ENCODE measurements at places on chromosomes 4 and X.

GRCh38 chrX:21939906-21940305 lies 603 bp upstream of the SMS start:
- DNase-seq, result no peak

- no peak for DNase-seq
Observed at GRCh38 chrX:64792598-64793337, 183.5 kb downstream of the ZC4H2 start.

DNA sequence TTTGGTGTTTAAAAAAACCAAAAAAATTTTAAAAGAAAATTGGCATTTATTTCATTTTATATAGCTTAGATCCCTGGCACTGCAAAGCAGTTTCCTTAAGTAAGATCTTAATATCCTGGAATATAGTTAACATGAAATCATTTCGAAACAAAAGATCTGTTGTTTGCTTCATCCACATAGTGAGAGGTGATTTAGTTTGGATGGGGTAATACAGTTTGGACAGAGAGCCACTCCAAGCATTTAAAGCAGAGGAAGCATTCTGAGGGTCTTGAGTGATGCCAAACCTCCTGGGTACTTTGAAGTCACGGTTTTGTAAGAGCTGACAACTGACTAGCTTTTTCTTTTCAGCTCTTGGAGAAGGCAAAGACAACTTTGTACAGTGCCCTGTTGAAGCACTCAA lies 28.7 kb downstream of the NOCT start:
- no peak for DNase-seq

DNA sequence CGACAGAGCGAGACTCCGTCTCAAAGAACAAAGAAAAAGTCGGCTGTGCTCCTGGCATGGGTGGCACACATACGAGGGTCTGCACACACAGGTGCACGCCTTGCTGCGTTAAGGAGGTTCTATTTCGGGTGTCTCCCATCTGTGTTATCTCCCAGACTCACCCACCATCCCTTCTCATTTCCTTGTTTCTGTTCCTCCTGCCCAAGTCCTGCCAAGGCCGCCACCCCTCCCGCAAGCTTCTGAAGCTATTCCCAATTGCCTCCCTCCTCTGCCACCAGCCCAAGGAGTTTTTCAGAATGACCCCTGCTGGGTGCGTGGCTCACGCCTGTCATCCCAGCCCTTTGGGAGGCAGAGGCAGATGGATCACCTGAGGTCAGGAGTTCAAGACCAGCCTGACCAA lies 6.0 kb upstream of the IL3RA start:
- DNase-seq, result no peak

DNA sequence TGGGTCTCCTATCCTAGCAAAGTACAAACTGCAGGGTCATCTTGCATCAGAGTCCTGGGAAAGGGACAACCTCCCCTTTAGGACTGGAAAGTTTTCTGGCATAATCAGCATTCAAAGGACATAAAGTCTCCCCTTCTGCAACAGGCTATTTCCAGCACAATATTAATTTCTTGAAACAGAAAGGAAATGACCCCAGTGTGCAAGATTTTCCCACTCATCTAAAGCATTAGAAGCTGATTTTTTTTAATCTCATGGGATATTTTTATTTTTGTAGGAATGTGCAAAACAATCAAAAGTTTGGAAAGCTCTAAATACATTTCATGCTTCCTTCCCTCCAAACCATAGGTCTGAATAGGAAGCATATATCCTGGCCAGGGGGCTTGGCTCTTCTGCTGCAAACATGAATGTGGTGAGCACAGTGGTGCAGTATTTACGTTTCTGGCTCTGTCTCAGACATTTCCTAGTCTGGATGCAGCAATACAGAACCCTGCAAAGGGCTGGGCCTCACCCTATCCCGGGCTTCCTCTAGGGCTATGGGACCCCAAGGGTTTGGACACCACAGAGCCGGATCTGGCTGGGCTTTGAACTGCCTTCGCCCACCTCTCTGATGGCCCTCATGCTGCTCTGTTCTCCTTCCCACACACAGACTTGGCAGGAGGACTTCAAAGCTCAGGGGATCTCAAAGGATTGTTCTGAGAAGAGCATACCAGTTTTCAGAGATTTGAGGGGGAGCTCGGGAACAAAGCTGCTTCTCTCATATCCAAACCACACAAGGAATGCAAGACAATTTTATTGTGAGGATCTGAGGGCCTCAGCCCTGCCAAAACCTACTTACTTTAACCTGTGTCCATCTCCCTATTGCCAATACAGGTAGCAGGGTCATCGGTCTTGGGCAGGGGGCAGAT lies 64.9 kb downstream of the POLR2B start:
- no peak for DNase-seq

DNA sequence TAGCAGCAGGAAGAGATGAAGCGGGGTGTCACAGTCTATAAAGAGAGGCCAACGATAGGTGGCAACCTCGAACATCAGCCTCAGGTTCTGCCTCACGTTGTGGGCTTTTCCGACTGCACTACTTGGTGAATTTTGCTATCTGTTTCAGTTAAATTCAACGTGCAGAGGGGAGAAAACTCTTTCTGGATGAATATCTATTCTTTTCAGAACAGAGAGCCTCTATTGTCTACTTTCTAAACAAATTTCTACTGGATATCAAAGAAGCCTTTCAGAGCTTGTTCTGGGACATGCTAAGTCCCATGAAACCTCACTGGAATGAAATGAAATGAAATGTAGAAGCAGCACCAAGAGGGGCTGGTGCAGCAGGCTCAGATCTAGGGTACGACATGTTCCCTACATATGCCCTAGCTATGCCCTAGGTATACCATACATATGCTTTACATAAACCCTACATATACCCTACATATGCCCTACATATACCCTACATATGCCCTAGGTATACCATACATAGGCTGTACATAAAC lies 116.5 kb upstream of the TRIM2 start:
- no peak for DNase-seq

GRCh38 chrX:21756785-21757529 lies 959 bp downstream of the SMPX start:
- no peak for DNase-seq

GRCh38 chrX:150913511-150913910 lies 15.0 kb upstream of the CD99L2 start:
- no peak for DNase-seq

DNA sequence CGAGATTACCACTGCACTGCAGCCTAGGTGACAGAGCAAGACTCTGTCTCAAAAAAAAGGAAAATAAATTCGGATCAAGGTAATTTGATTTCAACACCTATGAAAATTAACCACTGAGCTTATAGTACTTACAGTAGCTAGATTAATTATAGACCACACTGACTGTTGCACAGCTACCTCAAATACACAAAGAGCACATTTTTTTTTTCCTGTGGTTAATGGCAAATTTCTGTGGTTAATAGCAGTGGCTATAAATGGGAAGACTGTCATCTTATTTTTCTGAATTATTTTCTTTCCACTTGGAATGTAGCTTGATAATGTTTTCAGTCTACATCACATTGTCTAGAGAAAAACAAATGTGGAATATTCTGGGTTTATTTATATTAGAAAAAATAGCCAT lies 1661.6 kb upstream of the PCDH7 start:
- DNase-seq, result no peak

GRCh38 chrX:71910643-71910985 lies at the start of gene NHSL2:
TSS of gene NHSL2 (plus strand) at chrX:71910845.
- no peak for DNase-seq

DNA sequence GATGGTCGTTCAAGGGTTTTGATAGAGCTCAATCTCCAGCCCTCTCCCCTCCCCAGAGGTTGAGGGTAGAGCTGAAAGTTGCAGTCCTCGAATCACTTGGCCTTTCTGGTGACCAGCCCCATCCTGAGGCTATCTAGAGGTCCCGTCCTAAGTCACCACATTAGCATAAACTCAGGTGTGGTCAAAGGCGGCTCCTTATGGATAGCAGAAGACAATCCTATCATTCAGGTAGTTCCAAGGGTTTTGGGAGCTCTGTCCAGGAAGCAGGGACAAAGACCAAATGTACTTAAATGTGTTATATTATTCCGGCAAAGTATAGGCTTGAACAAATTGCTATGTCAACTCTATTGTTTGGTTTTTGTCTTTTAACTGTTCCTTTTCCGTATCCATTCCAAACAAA lies 30.6 kb downstream of the PDK3 start:
- no peak for DNase-seq

DNA sequence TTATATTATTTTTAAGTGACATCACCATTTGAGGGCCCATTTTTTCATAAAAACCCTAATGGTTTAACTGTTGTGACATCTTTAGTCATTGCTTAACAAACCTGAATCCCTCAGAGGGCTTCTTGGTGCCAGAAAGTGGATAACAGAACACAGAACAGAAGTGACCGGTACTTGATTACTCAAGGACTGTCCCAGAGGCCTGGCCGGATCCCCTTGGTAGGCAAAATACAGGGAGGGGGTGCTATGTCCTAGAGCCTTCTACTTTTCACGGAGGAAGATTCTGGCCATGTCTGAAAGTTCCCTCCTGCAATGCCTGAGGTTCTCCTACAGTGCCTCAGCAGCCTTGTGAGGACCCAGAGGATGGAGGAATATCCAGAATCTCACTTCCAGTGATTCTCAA lies 94.3 kb upstream of the DCLK2 start:
- DNase-seq, result no peak

DNA sequence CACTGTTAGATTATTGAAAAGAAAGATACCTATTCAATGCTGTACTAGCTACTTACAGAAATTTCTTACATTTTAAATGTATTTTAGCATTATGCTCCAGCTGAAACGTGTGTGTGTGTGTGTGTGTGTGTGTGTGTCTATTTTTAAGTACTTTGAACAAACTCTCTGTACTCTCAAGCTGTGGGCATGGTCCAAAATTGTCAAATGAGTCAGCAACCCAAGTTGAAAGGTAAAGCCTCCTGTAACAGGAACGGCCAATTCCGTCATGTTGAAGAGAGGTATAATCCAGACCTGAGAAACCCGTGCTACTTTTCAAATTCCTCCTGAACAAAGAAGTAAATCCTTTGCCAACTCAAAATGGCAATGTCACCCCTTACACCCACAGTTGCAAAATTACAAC lies 20.5 kb downstream of the MAOB start:
- DNase-seq, result no peak
